ENCODE measurements at places on chromosomes 5 and 9.
A peak's percentile ranks its signal among the peaks of the same experiment; 100 is the strongest.

DNA sequence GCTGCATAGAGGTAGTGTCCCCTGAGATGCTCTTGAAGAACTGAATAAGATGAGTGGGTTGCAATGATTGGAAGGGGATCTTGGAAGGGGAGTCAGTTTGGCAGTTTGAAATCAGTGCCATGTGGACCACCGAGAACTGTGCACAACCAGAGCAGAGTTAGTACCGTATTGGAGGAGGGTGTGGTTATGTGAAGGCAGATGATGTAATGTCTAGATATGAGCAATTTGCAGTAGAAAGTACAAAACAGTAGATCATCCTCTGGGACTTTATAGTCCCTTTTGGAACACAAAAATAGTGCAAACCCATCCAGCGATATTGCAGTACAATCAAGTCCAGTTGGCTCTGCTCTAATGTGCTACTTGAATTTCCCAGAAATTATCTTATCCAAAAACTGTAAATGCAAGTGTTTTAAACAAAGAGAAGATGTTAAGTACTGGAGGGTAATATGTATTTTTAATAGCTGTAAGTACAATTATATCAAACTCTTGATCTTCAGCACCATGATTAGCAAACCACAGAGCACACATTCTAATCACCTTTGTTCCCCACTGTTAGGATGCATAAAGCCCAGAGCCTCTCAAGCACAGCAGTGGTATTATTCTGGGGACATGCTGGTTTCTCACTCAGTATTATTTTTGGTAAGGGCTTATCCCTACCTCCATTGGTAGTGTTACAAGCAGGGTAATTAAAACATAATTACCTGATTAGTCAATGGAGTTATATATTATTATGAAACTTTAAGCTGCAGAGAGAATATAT is 41.5 kb downstream of the MEGF10 start:
- DNase-seq, result no peak

DNA sequence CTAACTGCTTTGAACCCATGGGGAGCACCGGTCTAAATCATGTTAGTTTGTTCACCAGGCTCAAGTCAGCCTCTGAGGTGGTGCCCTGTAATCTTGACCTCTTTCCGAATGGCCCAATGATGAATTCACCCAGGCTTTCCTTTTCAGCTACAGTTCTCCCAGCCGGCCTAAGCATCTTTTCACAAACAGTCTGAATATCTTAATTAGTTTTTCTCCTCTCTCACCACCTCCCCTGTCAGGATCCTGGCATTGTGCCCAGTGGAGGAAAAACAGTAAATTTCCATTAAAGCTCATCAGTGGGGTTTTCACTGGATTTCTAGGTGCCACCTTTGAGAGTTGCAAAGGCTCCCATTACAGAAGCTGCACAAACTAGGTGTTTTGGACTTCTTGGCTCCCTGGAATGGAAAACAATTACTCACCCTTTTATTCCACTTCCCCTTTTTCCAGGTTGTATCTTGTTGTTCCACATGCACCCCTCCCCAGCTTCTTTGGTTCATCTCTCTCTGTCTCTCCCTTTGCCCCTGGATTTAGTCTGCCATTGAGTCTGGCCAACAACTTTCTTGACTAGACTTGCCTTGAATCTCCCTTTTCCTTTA is 69.4 kb upstream of the ADAMTSL1 start:
- no peak for DNase-seq

DNA sequence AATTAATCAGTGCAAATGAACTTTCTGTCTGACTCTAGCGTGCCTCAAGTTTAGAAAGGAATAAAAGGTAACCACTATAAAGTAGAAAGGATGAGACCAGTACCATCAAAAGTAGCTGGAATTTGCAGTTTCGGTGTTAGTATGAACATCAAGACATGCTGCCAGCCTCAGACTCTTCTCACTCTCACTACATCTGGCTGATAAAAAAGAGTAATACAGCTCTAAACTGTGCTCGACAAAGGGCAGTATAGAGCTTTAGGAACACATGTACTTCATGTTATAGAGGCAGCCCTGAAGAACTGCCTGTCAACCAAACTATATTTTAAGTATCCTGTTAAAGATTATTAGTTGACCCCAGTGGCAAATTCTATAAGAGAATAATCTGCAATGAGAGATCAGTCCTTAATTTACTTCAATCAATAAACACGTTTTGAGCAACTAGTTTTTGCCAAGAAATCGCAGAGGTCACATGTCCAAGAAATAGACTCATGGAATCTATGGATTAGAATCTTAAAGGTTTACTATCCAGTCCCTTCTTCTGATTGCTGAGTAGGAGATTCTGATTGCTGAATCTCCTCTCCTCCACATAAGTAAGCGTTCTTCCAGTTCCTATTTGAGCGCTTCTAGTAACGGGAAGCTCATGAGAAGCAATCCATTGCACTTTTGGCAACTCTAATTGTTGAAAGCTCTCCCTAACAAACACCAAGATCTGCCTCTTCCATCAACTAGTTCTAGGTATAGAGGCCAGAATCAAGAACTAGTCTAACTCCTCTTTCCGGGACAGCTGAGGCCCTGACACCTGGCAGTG is 941 bp downstream of the XPA start:
- no peak for DNase-seq

GRCh38 chr9:7756088-7756487 is 43.5 kb downstream of the DMAC1 start:
- DNase-seq, result no peak

DNA sequence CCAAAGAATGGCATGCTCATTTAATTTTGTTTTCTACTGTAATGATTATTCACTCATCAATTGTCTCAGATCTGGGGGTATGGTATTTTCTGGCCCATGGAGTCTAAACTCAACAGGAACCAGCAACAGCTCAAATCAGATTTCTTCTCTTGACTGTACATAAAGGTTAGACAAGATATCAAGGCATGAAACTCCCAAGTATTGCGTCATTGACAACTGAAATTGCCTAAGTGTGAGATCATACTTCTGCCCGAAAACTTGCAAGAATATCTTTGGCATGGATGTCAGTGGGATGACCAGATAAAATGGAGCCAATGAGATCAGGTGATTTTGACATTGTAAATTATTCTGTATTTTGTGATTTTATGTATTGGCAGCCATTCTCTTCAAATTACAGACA is 141.7 kb upstream of the STK32A start:
- no peak for DNase-seq

DNA sequence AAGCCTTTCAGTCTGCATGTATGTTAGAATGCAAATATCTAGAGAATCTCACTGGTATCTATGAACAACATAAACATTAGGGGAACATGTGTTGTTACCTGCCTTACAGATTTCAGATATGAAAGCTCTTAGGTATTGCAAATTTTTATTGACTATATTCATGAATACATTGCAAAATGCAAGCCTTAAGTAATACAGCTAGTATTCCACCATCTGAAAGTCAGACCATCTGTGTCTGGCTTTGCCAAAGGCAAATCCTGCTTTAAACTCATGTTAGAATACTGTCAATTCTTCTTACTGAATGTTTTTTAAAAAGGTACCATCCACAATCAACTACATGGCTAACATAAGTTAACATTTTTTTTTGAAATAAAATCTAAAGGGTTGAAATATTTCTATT is 215.6 kb downstream of the AP3B1 start:
- DNase-seq, result no peak

DNA sequence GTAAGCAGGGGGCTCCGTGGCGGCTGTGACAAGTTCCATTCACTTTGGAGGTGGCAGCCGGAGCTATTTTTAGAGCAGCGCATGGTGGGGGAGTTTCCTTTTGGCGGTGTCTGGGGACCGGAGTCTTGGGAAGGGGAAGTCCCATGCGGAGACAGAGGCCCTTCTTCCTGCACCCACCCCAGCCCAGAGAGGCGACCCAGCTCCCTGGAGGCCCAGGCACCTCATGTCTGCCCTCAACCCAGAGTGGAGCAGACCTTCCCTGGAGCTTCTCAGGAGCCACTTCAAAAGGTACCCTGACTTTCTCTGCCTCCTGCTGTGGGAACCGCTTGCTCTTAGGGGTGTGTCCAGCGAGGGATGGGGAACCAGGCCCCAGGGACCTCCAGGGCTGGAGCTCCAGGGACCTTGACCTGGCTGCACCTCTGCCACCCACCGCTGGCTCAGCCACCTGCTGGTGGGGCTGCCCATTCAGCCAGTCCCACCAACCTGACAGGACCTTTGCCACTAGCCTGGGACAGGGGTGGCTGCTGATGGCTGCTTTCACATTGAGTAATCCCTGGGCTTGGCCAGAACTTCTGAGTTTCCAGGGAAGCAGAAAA is 34.1 kb downstream of the NEK6 start:
- peak; percentile 17 for DNase-seq

- DNase-seq, result no peak
Measured at GRCh38 chr5:35081134-35081533, 33.4 kb upstream of the AGXT2 start.

GRCh38 chr5:151303666-151304065 is at the start of gene SLC36A3:
Gene SLC36A3, minus strand, starts transcription at chr5:151303766. Its CDS starts 412 bp downstream, at chr5:151303354.
- no peak for DNase-seq

- no peak for DNase-seq
Measured at GRCh38 chr5:573206-573605, 38.9 kb upstream of the CEP72 start.

GRCh38 chr9:78932849-78933627 is 636.1 kb downstream of the PSAT1 start:
- DNase-seq, result no peak

- no peak for DNase-seq
Measured at GRCh38 chr5:138463419-138464007, 1.8 kb upstream of the EGR1 start.

GRCh38 chr9:27053369-27054022 is 48.0 kb upstream of the LRRC19 start:
- DNase-seq, result no peak

GRCh38 chr9:8412327-8412726 is 612.7 kb upstream of the DMAC1 start:
- DNase-seq, result no peak
